Activated CD4-positive, alpha-beta memory T cell treated with anti-CD3 and anti-CD28 coated beads, Interleukin-2, amount 10 ng/mL, durations not matched to agents 7 days and 5 days (primary cell): ENCODE measurements at places on chromosomes 7 and 10.

GRCh38 chr7:79157281-79157680 is 296.2 kb downstream of the MAGI2 start:
- DNase-seq = no peak

GRCh38 chr7:95398155-95398940 is 2.2 kb upstream of the PON3 start:
- no peak for DNase-seq

DNA sequence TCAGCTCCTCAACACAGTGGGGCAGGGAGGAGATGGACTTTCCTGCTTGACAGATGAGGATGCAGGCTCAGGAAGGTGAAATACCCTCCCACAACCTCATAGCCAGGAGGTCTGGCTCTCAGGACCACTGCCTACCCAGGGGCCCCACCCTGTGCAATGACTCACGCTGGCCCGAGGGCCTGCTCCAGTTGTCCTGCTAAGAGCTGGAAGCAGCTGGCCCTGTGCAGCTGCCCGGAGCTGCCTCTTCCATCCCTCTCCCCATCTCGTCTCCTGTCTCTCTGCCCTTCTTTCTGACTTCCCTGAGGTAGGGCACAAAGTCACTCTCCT is 123.9 kb downstream of the ZMIZ1 start:
- no peak for DNase-seq

DNA sequence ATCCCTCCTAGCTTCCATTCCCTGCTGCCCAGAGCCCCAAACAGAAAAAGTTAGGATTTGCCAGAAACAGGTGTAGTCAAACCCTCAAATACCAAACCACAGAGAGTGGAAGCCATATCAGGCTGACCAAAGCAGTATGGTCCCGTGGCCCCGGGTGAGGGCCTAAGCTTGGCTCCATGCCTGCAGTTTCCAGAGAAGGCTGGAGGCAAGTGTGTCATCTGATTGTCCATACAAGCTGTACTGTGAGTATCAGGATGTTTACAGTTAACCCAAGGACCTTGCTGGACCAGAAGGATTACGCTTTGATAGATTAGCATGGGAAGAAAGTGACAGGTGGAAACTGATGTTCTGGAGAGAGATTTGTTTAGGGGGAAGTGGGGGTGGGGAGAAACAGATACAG is 96.3 kb downstream of the PRKAG2 start:
- DNase-seq = no peak

GRCh38 chr7:44489955-44490350 is 505 bp downstream of the NUDCD3 start:
- DNase-seq = no peak

DNA sequence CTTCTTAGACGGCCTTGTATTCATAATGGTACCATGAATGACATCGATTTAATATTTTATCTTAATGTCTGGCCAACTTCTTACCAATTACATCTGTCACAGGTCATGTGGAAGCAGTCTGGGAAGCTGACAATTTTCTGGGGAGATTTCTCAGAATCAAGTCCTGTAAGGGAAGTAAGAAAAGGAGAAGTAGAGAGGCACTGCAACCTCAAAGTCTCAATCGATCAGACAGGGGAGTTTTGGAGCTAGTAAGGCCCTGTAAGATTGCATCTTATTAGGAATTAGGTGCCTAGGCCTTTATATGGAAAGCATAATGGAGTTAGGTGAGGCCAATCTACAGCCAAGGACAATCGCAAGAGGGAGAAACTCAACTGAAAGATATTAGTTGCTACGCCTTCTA is 694.6 kb upstream of the SORCS1 start:
- DNase-seq = no peak

GRCh38 chr7:26321435-26321834 is 29.8 kb downstream of the SNX10 start:
- no peak for DNase-seq
